ENCODE measurements at places on chromosomes 6 and 20. TPM values are rescaled to one million over a fixed set of nuclear protein-coding genes. Genes with fewer than 3 reads are reported as not detected.

The CGA gene
- not detected for total RNA-seq

The AGER gene
- total RNA-seq: 10.3 TPM

GRCh38 chr6:2966347-2966746 lies 5.0 kb downstream of the SERPINB6 start:
- no peak overlapping the region for H3K4me3 ChIP-seq
- H3K4me1 ChIP-seq: peaks cover 25% of the 10 kb centered on the region
- DNase-seq: no peak
- H3K27me3 ChIP-seq: no peaks in the 10 kb centered on the region
- no peak overlapping the region for H3K27ac ChIP-seq
- H3K36me3 ChIP-seq: no peaks in the 10 kb centered on the region

DNA sequence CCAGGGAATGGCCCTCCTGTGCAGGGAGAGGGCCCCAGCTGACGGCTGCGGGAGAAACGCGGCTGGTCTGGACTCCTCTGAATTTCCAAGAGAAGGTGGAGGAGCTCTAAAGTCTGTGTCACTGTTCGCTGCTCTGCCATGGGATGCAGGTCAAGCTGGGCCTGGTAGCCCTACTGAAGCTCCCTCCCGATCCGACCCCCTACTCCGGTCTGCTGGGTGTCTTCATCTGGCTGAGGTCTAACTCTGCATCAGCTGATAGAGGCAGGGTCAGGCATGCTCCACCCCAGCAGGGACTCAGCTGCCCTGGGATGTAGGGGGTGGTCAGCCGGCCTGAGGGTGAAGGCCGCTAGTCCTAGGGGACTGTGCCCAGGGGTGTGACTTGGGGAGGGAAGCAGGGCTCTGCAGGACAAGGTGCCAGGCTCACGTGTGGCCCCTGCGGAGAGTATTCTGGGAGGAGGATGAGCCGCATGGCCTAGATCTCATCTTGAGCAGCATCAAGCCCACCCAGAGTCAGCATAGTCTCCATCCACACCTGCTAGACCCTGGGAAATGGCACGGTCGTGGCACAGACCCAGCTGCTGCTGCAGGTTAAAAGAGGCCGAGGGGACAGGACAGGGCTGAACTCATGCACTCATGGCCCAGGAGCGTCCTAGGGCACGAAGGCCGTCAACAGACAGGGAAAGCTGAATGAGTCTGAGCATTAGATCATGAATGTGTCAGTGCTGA lies 1.4 kb downstream of the CST3 start:
- peaks cover 34% of the 10 kb centered on the region for H3K4me1 ChIP-seq
- H3K27ac ChIP-seq: peak overlapping the region; percentile 91
- DNase-seq: no peak

DNA sequence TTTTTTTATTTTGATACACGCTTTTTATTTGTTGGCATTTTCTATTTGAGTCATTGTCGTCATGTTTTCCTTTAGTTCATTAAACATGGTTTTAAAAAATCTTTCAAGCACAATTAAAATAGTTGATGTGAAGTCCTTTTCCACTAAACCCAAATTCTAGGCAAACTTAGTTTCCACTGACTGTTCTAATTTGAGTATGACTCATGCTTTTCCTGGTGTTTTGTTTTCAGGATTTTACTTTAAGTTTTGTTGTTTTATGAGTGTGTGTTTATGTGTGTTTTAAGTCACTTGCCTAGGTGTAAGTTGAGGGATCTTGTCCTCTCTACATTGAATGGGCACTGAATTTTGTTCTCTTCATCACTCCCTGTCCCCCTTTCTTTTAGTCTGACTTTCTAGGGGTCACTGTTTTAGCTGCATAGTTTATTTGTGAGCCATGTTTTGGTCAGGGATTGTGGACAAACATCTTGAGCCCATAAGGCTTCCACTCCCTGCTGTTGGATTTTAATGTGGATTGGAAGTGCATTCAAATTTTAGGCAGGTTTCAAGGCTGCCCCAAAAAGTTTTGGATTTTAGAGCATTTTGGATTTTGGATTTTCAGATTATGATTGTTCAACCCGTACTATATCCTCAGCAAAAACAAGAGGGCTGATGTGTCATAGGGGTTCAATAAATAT lies 94.8 kb downstream of the CDYL start:
- no peaks in the 10 kb centered on the region for H3K36me3 ChIP-seq
- DNase-seq: no peak
- no peak overlapping the region for H3K27ac ChIP-seq
- H3K4me1 ChIP-seq: 0 out of 2 replicates have a peak, but pooled peaks cover under 1% of the 10 kb centered on the region

DNA sequence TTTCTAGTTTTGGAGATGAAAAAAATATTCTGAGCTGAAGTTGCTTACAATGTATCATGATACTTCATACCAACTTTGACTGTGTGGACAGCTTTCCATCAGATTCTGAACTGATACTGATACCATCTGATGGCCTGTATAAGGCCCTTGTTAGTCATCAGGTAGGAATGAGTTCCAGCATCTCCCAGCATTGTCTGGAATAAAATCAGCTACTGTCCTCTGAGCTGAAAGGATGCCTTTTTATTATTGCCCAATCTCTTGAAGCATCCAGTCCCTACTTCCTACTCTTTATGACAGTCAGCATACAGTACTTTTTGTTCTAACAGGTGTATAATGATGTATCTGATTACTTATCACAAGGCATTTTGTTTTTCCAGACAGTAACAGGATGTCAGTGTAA lies 70.6 kb upstream of the EYA4 start:
- H3K27ac ChIP-seq: no peak overlapping the region
- H3K4me3 ChIP-seq: no peak overlapping the region
- H3K4me1 ChIP-seq: no peaks in the 10 kb centered on the region
- no peaks in the 10 kb centered on the region for H3K36me3 ChIP-seq
- no peaks in the 10 kb centered on the region for H3K27me3 ChIP-seq
- no peak for DNase-seq

Measured in Caco-2 (cell line).